Activated naive CD4-positive, alpha-beta T cell (primary cell): ENCODE measurements at places on chromosomes 2 and 18.

DNA sequence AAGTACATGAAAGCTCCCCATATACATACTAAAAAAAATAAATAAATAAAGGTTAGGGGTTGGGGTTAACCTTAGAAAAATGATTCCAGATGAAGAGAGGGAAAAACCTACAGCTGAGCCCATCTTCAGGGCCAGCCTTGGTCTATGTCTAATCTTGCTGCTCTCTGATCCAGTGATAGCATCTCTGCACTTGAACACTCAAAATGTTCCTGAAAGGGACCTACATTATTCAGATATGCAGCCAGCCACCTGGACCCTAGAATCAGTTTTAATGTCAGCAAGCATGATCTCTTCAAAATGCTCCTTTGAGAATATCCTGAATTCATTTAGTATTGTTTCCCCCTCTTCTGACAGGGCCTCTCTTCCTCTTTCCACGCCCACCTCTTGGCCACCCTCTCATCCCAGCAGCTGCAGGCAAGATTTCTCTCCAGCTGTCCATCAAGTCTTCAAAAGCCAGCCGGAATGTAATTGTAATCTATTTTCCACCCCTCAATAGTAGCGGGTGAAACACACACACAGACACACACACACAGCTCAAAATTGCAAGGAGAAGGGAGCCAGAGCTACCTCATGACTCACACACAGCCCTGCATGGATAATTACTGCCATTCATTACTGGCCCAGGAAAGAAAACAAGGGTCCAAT, 135.5 kb downstream of the MYO3B start:
- no peak for DNase-seq

DNA sequence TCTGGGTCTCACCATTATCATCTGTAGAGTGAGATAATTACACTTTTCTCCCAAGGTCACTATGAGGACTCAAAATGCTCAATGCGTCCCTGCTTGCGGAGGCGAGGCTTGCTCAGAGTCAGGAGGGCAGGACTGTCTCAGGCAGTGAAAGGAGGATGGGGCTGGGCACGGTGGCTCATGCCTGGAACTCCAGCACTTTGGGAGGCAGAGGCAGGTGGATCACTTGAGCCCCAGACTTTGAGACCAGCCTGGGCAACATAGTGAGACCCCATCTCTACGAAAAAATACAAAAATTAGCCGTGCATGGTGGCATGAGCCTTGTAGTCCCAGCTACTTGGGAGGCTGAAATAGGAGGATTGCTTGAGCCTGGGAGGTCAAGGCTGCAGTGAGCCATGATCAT, 1.8 kb upstream of the KCNIP3 start:
- DNase-seq, result no peak

GRCh38 chr2:162587674-162588305, 243.9 kb downstream of the GCA start:
- DNase-seq, result no peak

DNA sequence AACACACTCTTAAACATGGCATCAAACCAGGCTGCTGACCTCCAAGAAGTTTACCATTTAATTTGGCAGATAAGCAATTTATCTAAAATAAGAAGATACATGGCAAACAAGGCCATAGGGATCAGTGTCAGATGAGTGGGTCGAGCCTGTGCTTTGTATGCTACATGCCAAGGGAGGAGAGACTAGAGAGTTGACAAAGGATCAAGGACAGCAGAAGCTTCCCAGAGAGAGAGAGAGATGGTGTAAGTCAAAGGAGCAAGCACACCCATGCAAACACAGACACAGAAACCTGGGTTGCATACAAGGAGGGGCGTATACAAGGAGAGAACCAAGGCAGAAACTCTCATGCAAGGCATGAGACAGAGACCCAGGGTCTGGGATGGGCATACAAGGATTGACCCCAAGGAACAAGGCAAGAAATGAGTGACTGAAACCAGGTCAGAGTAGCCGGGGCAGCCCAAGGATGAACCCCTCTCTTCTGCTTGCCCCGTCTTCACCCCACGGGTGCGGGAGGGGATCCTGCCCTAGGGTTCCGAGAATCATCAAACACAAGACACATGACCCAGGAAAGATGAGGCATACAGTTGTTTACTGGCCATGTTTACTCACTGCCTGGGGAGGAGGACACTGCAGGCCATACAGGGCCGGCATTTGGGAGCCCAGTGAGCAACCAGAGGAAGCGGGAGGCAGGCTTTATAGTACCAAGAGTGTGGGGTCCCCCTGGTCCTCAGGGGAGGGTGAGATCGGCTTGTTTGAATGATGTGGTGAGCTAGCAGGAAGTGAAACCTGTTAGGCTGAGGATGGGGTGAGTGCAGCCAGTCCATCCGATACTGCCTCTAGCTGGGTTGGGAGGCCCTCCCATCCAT, 529.2 kb upstream of the ID2 start:
- no peak for DNase-seq

DNA sequence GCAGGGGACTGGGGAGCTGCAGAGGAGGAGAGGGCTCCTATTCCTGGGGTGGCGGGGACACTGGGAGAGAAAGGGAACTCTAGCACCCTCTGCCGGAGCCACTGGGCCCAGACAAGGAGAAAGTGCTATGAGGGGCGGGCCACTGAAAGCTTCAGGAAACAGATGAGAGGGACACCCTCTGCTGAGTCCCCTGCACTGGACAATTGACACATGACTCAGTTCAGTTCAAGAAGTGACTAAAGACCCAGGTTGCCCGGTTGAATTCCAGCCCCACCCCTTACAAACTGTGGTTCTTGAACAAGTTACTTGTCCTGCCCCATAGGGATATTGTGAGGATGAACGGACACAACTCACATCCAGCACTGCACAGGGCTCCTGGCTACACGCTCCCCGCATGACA, 5.0 kb downstream of the RUFY4 start:
- no peak for DNase-seq

GRCh38 chr2:119574864-119575263, 30.6 kb downstream of the CFAP221 start:
- DNase-seq, result no peak

GRCh38 chr2:145749556-145749955, 1229.6 kb upstream of the ZEB2 start:
- DNase-seq, result no peak

DNA sequence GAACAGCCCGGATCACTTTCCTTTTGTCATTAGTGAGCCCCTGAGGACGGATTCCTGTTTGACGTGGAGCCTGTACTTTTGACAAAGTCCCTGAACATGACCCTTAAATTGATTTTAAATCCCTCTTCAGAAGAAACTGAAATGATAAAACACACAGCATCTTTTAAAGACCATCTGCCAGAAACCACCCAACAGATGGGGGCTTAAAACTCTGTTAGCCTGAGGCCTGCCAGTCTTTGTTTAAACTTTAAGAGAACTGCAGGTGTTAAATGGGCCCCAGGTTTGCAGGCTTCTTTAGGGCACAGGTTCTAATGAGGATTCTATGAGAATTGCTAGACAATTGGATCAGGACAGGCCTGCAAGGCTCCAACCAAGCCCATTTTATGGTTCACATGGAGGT, 177.9 kb downstream of the ALK start:
- no peak for DNase-seq

DNA sequence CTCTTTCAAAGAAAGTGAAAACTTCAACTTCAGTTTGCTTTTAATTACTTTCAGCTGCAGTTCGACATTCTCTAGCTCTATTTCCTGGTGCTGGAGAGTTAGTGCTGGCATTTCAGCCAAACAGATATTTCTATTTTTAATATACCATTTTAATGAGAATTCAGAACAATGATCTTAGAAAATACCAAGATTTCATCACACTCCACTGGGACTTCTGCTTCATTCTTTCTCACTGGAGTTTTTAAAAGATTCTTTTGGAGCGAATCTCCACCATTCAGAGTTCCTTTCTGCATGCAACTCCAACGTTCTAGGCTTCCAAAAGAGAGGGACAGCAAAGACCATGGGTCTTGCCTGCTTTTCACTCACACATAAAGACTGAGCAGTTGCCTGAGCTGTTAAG, 94.2 kb downstream of the CABLES1 start:
- DNase-seq, result no peak

DNA sequence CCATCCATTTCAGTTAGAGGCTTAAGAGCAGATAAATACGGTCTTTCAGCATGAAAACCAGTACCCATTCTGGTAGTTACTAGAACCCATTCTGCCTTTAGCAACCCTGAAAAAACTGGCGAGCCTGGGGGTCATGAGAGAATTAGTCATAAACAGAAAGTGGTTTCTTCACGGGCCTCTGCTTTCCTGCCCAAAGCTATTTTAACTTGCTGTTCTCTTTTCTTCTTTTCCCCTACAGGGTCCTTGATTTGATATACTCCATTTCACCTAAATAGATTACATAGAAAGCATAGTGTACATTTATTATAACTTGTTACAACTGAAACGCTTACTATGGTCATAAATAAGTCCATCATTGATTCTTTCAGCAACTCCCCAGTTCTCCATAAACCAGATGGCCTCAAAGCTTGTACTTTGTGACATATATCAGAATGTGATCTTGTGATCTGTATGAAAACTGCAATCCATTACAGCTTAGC, 48.3 kb downstream of the WDFY1 start:
- no peak for DNase-seq

- no peak for DNase-seq
Observed at GRCh38 chr2:234939576-234939975, 12.2 kb upstream of the SH3BP4 start.

GRCh38 chr2:209579230-209579749, 155.4 kb downstream of the MAP2 start:
- DNase-seq, result no peak

DNA sequence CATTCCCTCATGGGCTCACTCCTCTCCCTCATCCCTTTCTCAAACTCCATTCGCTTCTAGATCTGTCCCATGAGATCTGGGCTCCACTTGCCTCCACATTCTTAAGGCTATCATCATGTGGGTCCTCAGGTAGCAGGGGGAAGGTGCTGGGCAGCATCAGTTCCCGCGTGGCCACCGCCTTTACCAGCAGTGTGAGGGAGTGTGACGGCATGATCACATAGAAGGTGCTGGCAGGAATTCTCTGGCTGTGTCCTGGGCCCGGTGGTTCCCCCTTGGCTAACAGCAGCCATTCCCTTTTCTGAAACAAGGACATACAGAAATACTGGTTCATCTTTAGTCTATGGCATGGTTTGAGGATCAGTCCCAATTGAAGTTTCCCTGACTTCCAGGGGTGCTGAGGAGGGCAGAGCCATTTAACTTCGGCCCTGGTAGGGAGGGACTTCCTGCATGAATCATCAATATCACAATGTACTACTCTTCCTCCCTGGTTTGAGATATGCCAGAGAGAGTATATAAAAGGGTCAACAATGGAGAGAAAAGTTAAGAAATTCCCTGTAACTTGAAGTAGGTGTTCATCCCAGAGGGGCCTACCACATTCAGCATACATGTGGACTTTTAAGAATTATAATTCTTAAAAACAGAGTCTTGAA, 7.7 kb downstream of the DOK1 start:
- no peak for DNase-seq

DNA sequence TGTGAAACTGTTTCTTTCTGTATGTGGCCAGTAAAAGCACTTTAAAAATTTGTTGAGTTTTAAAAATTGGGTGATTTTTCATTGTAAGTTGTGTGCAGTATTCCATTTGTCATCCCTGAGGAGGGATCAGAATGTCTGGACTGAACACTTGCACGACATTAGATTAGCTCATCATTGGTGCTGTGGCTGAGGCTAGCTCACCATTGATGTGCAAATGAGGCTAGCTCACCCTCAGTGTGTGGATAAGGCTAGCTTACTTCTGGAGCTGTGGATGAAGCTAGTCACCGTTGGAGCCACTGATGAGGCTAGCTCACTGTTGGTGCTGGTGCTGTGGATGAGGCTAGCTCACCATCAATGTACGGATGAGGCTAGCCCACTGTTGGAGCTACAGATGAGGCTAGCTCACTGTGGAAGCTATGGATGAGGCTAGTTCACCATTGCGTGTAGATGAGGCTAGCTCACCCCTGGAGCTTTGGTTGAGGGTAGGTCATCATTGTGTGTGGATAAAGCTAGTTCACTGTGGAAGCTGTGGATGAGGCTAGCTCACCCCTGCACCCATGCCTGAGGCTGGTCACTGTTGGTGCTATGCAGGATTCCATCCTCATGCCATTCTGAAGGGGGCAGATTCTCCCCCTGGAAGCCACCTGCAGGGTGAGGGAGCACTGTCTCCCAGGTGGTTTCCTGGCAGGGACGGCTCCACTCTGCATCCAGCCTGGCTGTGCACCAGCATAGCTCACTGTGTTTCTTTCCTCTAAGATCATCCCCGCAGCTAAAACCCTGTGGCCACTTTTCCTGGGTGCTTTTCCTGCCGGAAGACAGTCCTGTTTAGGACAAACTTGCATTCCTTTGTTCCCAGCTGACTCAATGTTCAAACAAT, 101.1 kb downstream of the TWIST2 start:
- DNase-seq, result no peak
